Aorta (tissue), 5 donors: ENCODE measurements at places on chromosomes 3 and 15. TPM values are rescaled to one million over a fixed set of nuclear protein-coding genes. Genes with fewer than 3 reads are reported as not detected.
A peak's percentile ranks its signal among the peaks of the same experiment; 100 is the strongest.

GRCh38 chr3:13479332-13479581, 849 bp upstream of the HDAC11 start:
- peak; percentile 85 for DNase-seq
- no peaks in the 10 kb centered on the region for H3K27me3 ChIP-seq
- H3K27ac ChIP-seq = peak overlapping the region; percentile 25
- peak overlapping the region; percentile 48 for H3K4me3 ChIP-seq

DNA sequence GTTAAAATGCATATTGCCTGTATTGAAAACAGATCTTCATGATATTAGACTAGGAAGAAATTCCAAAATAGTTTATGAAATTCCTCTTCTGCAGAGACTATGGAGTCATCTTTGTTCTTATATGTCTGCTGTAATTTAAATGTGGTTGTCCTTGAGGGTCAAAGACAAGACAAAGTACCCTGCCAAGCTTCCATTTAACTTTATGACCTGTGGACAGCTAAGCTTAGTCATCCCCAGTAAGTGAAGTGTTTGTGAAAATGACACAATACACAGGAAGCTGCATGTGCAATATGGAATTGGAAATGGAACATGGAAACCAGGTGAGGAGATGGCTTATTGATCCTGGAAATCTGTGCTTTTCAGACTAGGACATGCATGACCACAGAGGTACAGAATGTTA, 68.5 kb upstream of the GBE1 start:
- H3K27ac ChIP-seq = no peak overlapping the region
- no peaks in the 10 kb centered on the region for H3K27me3 ChIP-seq
- H3K36me3 ChIP-seq = no peaks in the 10 kb centered on the region
- DNase-seq = no peak

The FRG2C gene
- total RNA-seq = not detected

- no peak overlapping the region for H3K27ac ChIP-seq
- no peaks in the 10 kb centered on the region for H3K36me3 ChIP-seq
- H3K27me3 ChIP-seq = no peaks in the 10 kb centered on the region
These were observed 211.5 kb upstream of the TP63 start for GRCh38 chr3:189419683-189420082.

DNA sequence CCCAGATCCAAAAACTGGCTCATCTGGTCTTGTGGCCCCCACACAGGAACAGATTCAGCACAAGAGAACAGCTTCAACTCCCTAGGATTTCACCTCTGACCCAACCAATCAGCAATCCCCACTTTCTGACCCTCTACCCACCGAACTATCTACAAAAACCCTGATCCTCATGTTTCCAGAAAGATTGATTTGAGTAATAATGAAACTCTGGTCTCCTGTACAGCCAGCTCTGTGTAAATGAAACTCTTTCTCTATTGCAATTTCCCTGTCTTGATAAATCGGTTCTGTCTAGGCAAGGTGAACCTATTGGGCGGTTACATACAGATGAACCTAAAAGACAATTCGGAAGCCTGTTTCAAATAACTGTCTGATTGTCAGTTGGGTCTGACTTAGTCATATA, 847.6 kb upstream of the ALCAM start:
- H3K4me1 ChIP-seq = peaks cover 3% of the 10 kb centered on the region
- peak overlapping the region; percentile 89 for H3K27ac ChIP-seq
- no peaks in the 10 kb centered on the region for H3K36me3 ChIP-seq
- DNase-seq = no peak
- no peaks in the 10 kb centered on the region for H3K27me3 ChIP-seq

DNA sequence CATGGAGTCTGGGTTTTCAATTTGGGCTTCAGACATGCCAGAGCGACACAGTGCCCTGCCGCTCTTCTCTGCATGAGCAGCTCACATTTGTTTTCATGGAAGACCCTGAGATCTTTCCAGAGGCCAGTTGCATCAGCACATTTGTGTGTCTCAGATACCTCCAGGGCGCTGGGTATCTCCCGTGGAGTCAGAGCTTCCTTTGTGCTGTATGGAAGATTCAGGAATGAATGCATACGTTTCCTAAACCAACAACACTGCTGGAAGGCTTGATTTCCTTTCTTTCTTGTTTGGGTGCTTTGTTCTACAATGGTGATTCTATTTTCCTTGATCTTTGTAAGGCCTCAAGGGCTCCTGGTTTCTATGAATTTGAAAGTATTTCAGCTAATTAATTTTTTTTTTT, 106.5 kb downstream of the CACNA2D3 start:
- no peak for DNase-seq
- H3K4me1 ChIP-seq = no peaks in the 10 kb centered on the region
- no peak overlapping the region for H3K4me3 ChIP-seq

- H3K4me3 ChIP-seq = no peak overlapping the region
- DNase-seq = no peak
- H3K36me3 ChIP-seq = no peaks in the 10 kb centered on the region
- H3K4me1 ChIP-seq = no peaks in the 10 kb centered on the region
These were observed 12.3 kb upstream of the CRBN start for GRCh38 chr3:3191675-3192285.

DNA sequence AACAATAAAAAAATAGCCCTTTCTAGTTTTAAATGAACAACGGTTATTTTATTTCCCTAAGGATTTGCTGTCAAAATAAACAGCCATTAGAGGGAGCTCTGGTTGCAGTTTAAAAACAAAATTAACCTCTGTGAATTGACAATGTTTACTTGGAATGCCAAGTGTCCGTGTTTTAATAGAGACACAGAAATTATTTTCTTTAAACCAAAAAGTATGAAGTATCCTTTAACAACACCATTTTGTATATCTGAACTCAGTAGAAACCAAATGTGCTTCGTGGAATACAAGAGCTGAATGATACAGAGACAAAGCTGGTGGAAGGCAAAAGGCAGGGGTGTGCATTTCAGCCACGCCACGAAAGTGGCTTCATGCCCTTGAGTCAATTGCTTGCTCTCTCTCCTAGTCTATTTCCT, 74.4 kb downstream of the MOBP start:
- H3K36me3 ChIP-seq = no peaks in the 10 kb centered on the region
- H3K27me3 ChIP-seq = no peaks in the 10 kb centered on the region
- no peak overlapping the region for H3K27ac ChIP-seq

The ITIH3 gene
- total RNA-seq = 6.8 TPM

DNA sequence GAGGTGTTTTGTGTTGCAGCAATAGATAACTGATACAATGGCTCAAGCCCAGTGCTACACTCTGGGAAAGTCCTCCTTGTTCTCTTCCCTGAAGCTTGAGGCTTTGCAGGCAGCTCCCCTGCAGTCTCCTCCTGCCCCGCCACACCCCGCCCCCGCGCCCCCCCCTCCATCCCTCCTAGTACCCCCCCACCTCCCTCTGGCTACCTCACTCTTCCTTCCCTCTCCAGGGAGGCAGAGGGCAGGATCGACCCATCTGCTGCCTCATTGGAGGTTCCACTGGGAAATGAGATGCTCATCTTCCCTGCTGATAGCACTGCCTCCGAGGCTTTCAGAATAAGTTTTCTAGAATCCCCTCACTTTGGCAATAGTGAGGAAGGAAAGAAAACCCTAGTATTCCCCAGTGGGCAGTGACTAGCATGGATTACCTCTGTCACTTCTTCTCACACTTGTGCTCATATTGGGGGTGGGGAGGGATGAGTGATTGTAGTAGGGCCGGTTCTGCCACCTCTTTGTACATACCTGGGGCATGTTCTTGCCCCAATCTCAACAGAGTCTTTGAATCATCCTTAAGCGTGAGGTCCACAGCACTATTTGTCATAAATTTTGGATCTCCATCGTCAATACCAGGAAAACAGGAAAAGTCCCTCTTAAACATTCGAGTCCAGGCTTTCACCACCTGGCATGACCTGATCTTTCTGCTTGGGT, 16.3 kb upstream of the RAB7A start:
- no peaks in the 10 kb centered on the region for H3K36me3 ChIP-seq
- DNase-seq = no peak
- H3K27me3 ChIP-seq = peaks cover 3% of the 10 kb centered on the region

The IL20RB gene
- total RNA-seq = 2.9 TPM

The GREM1 gene
- 35.5 TPM for total RNA-seq

DNA sequence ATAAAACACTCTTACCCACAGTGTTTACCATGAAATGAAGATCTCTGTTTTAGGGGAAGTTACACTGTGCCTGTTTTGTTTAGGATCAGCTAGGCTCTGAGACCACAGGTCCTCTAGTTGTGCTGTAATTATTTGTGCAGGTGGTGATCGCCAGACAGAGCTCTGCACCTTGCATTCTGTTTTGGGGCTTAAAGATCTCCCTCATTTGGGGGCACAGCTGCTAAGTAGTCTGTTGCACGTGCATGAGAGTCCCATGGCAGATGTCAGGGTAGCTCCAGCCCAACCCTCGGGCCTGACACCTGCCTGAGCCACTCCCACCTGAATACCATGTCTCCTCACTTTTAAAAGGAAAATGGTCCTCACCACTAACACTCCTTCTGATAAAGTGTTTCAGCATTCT, 12.4 kb downstream of the C3orf20 start:
- no peaks in the 10 kb centered on the region for H3K4me1 ChIP-seq
- no peak overlapping the region for H3K27ac ChIP-seq
- H3K36me3 ChIP-seq = peaks cover 3% of the 10 kb centered on the region

DNA sequence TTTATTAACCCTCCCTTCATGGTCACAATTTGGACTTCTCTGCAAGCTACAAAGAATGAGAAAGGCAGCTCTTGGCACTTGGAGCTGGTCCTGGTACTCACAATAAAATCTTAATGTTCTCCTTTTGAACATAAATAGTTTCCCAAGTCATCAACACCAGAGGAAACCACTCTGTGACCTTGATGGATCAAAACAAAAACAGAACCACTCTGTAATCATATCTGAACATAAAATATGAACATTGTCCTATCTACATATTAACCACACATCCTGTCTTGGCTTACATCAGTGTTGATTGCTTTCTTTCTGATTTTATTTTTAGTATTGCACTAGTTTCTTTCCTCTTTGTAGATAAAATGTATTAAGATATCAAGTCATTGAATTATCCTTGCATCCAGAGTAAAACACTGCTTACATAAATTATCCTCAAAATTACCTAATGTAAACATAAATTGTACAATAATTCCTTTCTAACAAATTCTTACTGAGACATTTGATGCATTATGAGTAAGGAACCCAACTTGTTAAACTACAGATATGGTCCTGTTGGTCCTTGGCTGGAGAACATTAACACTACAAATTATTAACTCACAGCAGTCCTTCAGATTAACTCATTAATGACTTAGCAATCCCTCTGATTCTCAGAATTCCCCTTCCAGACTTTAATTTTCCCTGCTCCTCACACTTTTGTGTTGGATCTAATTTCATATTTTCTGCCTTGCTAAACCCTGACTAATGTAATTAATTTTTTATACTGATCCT, 860.5 kb downstream of the DIPK2A start:
- H3K36me3 ChIP-seq = no peaks in the 10 kb centered on the region
- no peak overlapping the region for H3K4me3 ChIP-seq
- no peaks in the 10 kb centered on the region for H3K4me1 ChIP-seq
- no peak for DNase-seq

The RAB6B gene
- total RNA-seq = 12.0 TPM
